ENCODE measurements at places on chromosomes 13 and 19.

DNA sequence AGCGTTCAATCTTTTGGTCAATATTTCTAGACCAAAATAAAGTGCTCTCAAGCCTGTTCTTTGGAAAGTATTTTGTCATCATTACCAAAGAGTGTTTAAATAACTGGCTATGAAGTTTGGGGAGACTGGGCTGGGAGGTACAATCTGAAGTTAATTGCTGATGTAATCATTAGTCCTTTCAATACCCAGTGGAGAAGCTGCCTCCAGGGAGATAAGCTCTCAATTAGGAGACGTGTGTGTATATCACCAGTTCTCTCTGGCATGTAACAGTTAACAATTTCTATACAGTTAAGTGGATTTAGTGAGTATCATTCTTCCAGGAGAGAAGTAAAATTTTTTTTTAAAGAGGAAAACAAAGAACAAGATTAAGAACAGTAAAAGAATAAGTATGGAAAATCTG is 1.4 kb downstream of the COL4A1 start:
- no peak for DNase-seq

DNA sequence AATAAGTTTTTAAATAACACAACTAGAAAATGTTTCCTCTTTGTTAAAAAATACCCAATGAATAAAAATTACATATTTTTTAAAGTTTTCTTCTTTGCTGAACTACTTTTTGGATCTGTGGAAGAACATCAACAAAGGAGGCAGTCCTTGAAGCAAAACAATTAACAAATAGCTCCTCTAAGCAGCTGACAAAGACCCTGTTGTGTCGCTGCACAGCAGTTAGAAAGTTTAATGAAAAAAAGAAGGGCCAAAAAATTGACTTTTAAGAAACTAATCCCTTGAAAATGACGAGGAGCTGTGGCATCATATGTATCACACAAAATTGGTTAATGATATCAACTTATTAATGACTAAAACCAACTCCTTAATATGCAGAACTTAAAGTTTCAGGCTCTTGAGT is 72.1 kb downstream of the SLITRK1 start:
- DNase-seq: no peak

DNA sequence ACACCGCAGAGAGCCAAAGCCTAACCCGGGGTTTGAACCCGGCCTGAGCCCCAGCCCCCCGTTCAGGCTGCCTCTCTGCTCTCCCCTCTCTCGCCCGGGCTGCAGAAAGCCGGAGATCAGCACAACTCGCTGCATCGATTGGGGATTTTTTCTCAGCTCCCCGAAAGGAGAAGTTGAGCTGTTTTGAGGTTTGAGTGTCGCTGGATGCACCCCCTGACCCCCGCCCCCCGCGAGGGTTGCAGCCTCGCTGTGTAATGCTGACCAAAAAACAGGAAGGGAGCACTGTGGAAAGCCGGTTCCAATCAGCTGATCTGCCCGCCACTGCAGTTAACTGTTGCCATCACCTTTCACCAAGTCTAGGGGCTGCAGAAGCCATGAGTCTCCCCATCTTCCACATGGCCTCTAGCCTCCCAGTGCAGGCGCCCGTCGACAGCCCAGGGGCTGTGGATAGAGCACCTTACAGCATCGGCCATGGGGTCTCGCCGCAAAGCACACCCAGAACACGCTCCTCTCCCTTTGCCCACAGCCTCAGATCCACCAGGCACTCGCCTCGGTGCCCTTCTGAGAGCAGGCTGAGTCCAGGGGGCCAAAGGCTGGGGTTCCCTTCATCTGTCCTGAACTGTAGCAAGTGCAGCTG is 34.5 kb downstream of the MYO9B start:
- DNase-seq: peak; percentile 72

DNA sequence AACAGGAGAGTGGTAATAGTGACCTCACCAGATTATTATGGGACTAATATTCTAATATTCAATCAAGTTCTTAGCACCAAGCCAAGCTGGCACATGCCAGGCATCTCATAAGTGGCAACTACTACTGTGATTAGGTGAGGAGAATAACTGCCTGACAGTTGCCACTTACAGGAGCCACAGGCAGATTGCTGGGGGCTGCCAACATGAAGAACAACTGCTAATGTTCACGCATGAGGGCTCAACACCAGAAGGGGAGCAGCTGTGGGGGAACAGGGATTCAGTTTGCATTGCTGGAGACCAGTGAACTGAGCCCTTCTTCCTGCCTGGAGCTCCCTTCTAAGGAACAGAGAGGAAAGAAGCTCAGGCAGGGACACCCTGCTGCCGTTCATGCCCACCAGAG is 504.5 kb downstream of the FOXO1 start:
- DNase-seq: no peak

DNA sequence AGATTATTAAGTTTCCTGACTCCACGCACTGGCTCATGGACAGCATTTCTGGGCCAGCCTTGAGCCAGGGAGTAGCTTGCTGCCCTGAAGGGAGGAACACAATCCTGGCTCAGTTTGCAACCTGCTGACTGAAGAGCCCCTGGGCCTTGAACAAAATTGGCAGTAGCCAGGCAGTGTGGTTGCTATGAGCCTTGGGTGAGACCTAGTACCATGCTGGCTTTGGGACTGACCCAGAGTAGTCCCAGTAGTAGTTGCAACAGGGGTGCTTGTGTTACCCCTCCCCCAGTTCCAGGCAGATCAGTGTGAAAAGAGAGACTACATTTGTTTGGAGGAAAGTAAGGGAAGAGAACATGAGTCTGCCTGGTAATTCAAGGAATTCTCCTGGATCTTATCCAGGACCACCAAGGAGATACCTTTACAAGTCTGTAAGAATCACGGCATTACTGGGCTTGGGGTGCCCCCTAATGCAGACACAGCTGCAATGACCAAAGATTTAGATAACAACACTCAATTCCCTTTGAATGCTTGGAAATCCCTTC is 22.0 kb downstream of the ITGBL1 start:
- DNase-seq: no peak

DNA sequence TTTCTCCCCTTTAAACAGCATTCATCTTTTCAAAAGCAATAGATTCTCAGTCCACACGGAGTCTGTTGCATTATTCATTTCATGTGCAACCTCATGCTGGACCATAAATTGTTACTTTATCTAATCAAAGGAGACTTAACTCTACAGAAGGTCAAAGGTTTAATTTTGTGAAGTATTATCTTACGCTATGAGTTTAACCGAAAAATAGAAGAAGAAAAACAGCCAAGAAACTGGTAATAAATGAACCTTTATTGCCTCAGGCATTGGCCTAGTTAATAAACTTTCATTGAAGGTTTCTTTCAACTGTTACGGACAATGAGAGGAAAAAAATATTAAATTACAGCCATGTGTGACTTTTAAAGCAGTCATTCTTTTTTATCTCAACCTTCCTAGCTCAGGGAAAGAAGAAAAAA is 223.6 kb downstream of the DACH1 start:
- no peak for DNase-seq

All from GM12864 (cell line).